ENCODE measurements at places on chromosomes 2 and 18.

DNA sequence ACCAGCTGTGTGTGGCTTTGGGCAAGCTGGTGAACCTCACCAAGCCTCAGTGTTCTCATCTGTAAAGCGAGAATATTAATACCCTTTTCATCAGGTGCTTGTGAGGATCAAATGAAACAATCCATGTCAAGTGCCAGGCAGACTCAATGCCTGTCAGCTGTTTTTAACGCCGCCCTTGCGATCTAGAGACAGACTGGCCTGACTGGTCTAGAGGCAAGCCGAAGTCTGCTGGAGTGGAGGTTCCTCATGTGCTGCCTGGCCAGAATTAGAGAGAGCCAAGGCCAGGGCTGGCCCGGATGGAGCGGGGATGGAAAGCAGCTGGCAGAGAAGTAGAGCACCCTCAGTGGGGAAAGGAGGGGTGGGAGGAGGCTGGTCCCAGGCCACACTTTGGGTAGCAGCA, 74.5 kb upstream of the B3GNT7 start:
- no peak for DNase-seq

DNA sequence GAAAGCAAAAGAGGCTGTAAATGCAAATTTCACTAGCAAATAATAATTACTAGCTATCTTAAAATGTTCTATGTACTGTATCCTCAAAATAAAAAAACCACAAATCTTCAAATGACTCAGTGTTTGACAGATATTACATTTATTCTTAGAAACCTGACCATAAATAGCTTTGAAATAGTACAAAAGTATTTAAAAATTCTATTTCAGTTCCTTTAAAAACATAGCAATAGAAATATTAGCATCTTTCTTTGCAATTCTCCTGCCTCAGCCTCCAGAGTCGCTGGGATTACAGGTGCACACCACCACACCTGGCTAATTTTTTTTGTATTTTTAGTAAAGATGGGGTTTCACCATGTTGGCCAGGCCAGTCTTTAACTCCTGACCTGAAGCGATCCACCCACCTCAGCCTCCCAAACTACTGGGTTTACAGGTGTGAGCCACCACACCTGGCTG, 50.6 kb downstream of the MSH6 start:
- DNase-seq: no peak

DNA sequence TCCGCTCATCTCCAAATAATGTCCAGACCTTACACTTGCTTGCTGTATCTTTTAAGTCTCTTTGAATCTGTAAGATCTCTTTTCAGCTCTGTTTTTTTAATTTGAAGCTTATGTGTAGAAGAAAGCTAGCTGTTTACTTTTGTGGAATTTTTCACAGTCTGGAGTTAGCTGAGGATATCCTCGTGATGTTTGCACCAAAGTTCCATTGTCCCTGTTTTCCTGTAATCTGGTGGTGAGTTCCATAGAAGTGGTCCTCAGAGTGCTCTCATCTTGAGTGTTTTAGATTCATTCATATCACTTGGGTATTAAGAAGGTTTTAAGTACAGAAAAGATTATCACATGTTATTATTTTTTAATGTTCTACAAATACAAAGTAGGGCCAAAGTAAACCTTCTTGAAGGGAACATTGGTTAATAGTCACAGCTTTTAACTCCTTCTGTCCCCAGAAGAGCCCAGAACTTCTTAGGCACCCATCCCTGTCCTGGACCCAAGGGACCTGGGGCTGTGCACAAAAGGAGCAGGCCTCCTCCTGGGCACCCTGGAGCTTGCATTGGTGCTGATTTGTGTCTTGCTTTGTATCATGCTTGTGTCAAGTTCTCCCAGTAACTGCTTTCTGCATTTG, 15.0 kb downstream of the MLPH start:
- DNase-seq: no peak

DNA sequence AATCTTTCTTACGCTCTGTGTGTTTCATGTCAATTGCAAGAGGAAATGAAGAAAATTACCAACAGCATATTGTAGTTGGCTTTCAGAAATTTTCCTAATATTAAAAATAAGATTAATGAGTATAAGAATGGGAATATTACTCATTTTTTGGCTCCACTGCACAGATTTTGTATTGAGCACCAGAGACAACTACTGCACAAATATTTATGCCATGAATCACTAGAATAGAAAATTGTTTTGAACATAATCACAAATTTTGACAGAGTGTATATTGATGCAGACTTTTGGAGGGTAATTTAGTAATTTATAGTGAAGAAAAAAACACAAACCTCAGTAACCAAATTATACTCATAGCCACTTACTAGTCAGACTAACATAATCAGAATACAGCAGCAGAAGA, 118.3 kb downstream of the DOK6 start:
- DNase-seq: no peak

- peak; percentile 4 for DNase-seq
Observed at GRCh38 chr18:48355276-48356115, 53.7 kb downstream of the ZBTB7C start.

DNA sequence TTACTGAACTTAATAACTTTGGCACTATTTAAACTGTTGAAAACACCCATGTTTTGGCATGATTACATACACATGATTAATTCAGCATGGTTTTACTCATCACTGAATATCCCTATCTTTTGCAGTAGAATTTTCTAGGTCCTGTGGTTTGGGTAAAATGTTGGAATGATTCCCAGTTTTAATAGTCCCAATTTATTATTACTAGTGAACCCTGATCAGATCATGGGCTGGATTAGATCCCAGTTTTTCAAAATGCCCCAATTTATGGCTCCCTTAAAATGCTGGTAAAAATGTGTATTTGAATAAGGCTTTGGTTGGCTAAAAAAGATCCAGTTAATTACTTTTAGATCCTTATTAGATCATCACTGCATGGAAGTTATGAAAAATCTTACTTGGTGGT, 273.6 kb upstream of the NRP2 start:
- DNase-seq: no peak

- DNase-seq: no peak
Observed at GRCh38 chr2:64929333-64929732, 59.9 kb upstream of the SLC1A4 start.

DNA sequence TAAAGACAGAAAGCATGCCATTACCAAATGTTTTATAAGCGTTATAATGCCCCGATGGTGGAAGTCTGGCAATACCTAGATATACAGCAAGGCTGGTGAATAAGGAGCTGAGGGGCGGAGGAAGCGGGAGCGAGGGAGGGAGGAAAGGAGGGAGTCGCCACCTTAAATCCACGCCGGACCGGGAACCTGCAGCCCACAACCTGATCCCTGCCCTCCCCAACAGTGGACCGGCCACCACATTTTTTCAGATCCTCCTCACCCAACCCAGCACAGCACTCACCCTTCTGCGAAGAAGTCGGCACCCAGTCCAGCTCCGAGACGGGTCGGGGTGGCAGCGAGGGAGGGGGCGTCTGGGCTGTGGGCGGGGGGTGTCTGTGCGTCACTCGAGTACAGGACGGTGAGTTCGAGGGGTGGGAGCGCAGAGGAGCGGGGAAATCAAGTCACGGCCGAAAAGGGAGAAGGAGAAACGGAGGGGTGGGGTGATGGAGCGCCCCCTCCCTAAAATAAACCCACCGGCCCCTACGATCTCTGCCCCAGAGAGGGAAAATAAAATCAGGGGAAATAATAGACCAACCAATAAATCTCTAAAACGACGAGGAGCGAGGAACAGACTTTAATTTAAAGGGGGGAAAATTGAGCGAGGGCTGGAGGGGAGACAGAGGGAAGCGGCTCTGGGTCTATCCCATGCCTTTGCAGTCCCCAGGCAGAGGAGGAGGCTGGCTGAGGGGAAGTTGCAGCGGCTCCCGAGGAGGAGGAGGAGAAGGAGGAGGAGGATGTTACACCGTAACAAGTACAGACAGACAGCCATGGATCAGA, 96.5 kb upstream of the SERTAD2 start:
- peak; percentile 32 for DNase-seq

- DNase-seq: no peak
Observed at GRCh38 chr2:174863183-174863582, 98.9 kb upstream of the CHRNA1 start.

DNA sequence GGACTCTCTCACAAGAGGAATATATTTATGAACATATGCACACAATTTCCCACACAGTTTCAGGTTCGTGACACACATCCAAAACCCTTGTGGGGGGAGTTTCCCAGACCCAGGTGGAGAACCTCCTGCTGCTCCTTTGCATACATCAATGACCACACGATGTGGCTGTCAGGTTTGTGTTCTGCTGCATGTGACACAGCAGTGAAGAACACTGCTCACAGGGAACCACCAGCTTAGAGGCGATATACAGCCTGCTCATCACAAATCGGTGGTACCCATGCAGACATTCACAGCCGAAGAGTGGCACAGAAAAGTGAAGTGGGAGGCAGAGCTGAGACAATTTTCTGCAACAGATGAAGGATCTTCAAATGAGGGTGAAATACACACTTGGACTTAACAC, 175.6 kb upstream of the ZFP36L2 start:
- no peak for DNase-seq

GRCh38 chr2:5190023-5190422, 502.2 kb upstream of the SOX11 start:
- no peak for DNase-seq

- DNase-seq: no peak
Observed at GRCh38 chr18:35588995-35589394, 7.5 kb downstream of the GALNT1 start.

DNA sequence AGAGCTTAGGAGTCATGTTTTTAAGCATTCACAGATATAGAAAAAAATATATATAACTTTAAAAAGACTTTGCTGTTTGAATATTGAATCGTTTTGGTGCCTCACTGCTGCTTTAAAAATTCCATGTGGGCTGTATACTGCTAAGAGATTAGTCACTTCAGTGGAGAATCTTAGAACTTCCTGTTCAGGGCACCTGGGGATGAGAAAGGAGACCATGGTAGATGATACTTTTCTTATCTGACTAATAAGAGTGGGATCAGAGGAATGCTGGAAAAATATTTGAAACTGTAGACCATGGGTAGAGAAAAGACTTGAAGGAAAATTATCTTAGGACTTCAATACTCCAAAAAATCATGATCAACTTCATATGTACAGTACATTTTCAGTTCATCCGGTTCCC, 442.2 kb upstream of the SETBP1 start:
- DNase-seq: no peak

DNA sequence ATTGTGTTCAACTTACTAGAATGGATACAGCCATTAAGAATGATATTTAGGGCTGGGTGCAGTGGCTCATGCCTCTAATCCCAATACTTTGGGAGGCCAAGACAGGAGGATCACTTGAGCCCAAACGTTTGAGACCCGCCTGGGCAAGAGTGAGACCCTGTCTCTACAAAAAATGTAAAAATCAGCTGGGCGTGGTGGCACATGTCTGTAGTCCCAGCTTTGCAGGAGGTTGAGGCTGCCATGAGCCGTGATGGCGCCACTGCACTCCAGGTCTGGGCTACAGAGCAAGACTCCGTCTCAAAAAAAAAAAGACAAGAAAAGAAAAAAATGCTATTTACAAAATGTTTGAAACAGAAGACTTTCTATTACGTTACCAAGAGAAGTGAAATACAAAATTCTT, 30.0 kb downstream of the REEP1 start:
- DNase-seq: no peak

DNA sequence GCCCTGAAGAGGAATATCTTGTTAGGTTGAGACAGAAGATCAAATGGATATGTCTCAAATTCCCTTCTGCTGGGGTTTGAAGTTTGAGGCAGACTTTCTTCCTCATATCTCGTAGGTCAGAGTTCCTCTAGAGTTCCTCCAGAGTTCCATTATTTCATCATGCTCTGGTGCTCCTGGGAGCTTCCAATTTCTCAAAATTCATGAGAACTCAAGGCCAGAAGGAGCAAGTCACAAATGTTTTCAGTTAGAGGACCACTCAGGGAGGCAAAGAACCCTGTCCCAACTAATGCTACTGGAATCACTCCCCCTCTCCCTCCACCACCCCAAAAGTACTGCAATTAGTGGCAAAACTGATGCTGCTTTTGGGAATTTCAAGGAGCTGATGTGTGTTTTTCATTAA, 115.7 kb upstream of the RBMS1 start:
- DNase-seq: no peak

DNA sequence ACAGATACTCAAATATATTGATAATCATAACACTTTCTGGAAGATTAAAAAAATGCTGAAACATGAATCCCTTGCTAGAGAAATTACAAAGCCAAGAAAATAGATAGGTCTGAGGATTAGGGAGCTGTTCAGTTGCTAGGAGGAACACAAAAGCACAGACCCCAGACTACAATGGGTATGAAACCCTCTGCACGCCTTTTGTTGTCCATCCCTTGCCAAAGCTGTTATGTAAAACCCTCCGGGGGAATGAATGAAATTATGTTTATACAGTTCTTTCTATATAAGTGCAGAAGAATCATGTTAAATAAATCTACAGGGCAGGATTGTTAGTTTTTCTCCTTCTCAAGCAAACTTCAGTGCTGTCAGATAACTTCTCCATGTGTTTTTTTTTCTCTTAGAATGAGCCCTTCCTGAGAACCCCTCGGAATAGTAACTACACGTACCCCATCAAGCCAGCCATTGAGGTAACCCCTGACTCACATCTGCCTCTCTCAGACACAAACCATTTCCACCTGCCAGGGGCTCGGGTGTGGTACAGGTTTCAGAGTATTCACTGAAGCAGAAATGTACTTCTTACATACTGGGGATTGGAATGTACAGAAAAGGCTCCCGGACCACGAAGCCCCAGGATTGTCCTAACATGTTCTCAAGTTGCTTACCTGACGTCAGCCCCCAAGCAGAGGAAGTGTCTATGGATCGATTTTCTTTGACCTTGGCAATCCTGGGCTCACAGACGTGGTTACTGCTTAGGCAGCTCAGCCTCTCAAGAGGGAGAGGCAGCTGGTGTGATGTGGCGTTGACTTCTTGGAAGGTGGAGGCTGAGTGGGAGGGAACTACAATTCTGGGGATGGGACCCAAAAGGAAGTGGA, 118.0 kb downstream of the PLB1 start:
- DNase-seq: peak; percentile 95

GRCh38 chr18:49856496-49856895, 43.2 kb upstream of the ACAA2 start:
- DNase-seq: no peak

DNA sequence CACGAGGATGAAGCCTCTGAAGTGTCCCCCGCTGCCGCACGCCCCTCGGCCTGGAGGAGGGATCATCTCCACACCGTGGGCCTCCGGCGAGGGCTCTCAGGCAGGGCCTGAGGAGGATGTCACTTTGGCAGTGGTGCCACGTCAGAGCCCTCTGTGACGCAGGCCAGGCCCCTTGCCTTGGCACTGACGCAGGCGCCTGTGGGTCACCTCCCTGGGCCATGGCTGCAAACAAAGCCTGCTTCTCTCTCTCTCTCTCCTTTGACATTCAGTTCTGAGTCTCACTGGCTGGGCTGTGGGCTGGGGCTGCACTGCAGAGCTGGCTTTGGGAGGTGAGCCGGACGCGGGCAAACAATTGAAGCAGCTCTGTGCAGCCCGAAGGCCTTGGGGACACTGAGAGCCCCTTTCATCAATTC, 273.7 kb downstream of the TWIST2 start:
- DNase-seq: no peak

DNA sequence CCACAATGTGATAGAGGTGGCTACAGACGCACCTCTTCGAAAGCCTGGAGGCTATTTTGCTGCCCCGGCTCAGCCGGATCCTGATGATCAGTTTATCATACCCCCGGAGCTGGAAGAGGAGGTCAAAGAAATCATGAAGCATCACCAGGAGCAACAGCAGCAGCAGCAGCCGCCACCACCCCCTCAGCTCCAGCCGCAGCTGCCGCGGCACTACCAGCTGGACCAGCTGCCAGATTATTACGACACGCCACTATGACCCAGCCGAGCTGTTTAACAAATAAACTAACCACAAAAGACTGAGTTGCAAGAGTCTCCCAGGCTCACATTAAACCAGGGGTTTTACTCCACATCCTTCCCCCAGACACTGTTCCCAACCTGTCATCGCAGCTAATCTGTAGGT, 263.8 kb downstream of the PHLPP1 start:
- peak; percentile 14 for DNase-seq

Data from RWPE1 (cell line).